Memory B cell (primary cell): ENCODE measurements at places on chromosomes 1 and 21.

DNA sequence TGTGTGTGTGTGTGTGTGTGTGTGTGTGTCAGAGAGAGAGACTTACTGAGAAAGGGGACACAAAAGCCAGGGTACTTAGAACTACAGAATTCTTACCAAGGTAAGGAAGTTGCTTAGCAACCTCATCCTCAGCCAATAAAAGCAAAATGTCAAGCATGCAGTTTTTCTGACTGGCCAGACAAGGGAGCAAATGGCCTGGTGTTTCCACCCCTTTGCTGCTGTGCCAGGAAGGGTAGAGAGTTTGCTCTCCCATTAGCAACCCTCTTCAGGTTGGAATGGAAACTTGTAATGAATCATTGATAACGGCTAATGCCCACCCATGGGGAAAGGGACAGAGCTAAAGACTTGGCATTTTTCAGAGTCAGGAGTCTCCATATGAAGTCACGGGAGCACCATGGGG lies 10.6 kb downstream of the RXRG start:
- no peak overlapping the region for H3K4me3 ChIP-seq
- no peak overlapping the region for H3K27ac ChIP-seq
- H3K27me3 ChIP-seq = peaks cover 2% of the 10 kb centered on the region
- no peaks in the 10 kb centered on the region for H3K36me3 ChIP-seq
- no peak for DNase-seq

GRCh38 chr1:117821774-117822482 lies 107.5 kb downstream of the GDAP2 start:
- H3K4me3 ChIP-seq = no peak overlapping the region
- H3K4me1 ChIP-seq = no peaks in the 10 kb centered on the region
- DNase-seq = no peak

- H3K4me3 ChIP-seq = no peak overlapping the region
- no peaks in the 10 kb centered on the region for H3K27me3 ChIP-seq
- no peaks in the 10 kb centered on the region for H3K36me3 ChIP-seq
- no peak for DNase-seq
- H3K27ac ChIP-seq = no peak overlapping the region
- no peaks in the 10 kb centered on the region for H3K4me1 ChIP-seq
These were observed 220.7 kb upstream of the RRP15 start for GRCh38 chr1:218064426-218064825.

DNA sequence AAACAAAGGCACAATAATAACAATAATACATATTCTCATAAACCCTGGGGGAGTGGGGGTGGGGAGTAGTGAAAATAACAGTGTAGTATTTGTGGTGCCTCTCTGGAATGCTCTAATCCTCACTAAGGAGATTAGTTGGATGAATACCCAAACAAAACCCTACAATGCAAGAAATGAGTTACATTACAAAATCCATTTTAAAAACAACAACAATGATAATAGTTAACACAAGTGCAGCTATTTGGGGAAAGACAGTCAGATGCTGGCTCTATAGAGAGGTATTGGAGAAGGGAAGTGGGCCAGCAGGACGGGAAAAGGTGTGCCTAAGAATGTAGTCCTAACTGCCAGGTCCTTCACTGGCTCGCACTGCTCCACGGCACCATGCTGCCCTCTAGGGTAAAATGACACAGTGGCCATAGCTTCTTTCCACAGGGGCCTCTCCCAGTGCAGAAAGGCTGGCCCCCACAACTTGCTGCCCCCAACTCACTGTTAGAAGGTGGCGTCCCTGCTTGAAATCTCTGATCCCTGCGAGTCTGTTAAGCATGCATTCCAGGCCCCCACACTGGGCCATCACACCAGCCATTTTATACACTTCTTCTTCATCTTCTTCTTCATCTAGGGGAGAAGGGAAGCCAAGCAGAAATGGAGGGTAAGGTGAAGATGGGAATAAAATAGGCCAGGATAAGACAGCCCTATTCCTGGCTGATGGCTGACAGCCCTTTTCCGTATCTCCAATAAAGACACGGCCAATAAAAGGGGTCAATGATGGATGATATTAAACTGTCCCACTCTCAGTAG lies 113.8 kb downstream of the UBR4 start:
- H3K36me3 ChIP-seq = peaks cover 54% of the 10 kb centered on the region
- no peaks in the 10 kb centered on the region for H3K27me3 ChIP-seq
- no peaks in the 10 kb centered on the region for H3K4me1 ChIP-seq
- no peak for DNase-seq
- peak overlapping the region; percentile 12 for H3K27ac ChIP-seq

DNA sequence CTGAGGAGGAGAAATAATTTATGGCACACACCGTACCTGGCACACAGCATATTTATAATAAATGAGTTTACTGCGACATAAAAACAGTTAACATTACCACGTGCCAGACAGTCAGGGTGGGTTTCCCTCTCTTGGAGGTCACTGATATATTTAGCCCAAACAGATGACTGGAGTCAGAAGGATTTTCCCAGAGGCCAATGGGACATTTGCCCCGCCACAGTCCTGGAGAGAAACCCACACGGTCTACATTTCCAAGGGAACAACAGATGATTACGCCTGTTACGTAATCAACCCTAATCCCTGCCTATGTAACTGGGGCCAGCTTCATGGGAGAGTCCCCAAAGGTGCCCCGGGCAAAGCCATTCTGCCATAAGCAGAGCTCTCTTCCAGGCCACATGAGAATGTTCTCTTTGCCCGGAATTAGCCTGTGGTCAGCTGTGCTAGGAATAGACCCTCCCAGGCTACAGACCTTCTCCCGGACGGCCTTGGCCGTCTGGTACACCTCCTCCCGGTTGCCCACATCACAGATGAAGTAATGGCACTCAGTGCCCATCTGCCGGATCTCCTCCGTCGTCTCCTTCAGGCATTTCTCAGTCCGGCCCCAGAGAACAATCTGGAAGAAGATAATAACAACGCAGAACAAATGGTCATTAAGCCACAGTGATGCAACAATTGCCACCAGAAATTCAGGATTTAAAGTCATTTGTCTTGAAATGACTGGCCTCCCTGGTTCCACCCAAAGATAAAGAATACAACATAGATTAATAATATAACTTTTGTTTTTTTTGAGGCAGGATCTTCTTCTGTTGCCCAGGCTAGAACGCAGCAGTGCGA lies 37.7 kb downstream of the DHRS3 start:
- H3K36me3 ChIP-seq = no peaks in the 10 kb centered on the region
- no peak for DNase-seq
- no peaks in the 10 kb centered on the region for H3K4me1 ChIP-seq
- no peaks in the 10 kb centered on the region for H3K27me3 ChIP-seq

GRCh38 chr1:170388489-170388888 lies 143.5 kb upstream of the GORAB start:
- no peaks in the 10 kb centered on the region for H3K4me1 ChIP-seq
- no peak overlapping the region for H3K4me3 ChIP-seq
- H3K36me3 ChIP-seq = no peaks in the 10 kb centered on the region
- no peak overlapping the region for H3K27ac ChIP-seq
- no peak for DNase-seq

GRCh38 chr21:29078869-29079767 lies 5.7 kb upstream of the CCT8 start:
- peaks cover 2% of the 10 kb centered on the region for H3K36me3 ChIP-seq
- DNase-seq = no peak
- peaks cover 22% of the 10 kb centered on the region for H3K4me1 ChIP-seq

- H3K4me3 ChIP-seq = peak overlapping the region; percentile 56
- no peak for DNase-seq
- H3K27me3 ChIP-seq = peaks cover 32% of the 10 kb centered on the region
- H3K36me3 ChIP-seq = no peaks in the 10 kb centered on the region
These were observed 235.2 kb upstream of the RAB4A start for GRCh38 chr1:229035748-229036082.

DNA sequence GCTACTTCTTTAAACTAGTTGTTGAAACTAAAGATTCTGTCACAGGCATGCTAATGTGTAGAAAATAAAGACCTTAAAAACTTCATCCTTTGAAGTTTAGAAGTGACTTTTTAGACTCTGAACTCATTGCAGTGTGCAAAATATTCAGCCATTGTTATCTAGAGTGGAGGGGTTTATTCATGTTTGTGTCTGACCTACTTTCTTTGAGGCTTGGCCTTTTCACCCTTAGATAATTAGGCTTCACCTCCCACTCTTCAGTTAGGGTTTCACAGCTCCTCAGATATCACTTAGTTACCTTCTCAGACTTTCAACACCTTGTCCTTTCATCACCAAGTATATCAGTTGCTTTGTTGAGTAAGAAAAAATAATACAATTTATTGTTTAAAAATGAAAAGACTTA lies 75.9 kb downstream of the IVNS1ABP start:
- H3K27ac ChIP-seq = no peak overlapping the region
- no peaks in the 10 kb centered on the region for H3K27me3 ChIP-seq
- H3K4me1 ChIP-seq = no peaks in the 10 kb centered on the region
- peaks cover 2% of the 10 kb centered on the region for H3K36me3 ChIP-seq
- no peak overlapping the region for H3K4me3 ChIP-seq

GRCh38 chr1:226001963-226002666 lies 3.0 kb upstream of the SDE2 start:
- peak; percentile 65 for DNase-seq
- H3K27ac ChIP-seq = peak overlapping the region; percentile 100
- H3K4me3 ChIP-seq = peak overlapping the region; percentile 22
- H3K36me3 ChIP-seq = no peaks in the 10 kb centered on the region
- H3K27me3 ChIP-seq = no peaks in the 10 kb centered on the region

GRCh38 chr1:27773826-27774445 lies 917 bp downstream of the STX12 start:
- H3K36me3 ChIP-seq = peaks cover 9% of the 10 kb centered on the region
- DNase-seq = no peak
- H3K27me3 ChIP-seq = no peaks in the 10 kb centered on the region
- H3K27ac ChIP-seq = peak overlapping the region; percentile 90
- peaks cover 21% of the 10 kb centered on the region for H3K4me1 ChIP-seq
- peak overlapping the region; percentile 95 for H3K4me3 ChIP-seq

- no peak overlapping the region for H3K4me3 ChIP-seq
- H3K36me3 ChIP-seq = peaks cover 2% of the 10 kb centered on the region
- no peak for DNase-seq
- no peak overlapping the region for H3K27ac ChIP-seq
These were observed 73.7 kb downstream of the URB2 start for GRCh38 chr1:229699613-229700267.

DNA sequence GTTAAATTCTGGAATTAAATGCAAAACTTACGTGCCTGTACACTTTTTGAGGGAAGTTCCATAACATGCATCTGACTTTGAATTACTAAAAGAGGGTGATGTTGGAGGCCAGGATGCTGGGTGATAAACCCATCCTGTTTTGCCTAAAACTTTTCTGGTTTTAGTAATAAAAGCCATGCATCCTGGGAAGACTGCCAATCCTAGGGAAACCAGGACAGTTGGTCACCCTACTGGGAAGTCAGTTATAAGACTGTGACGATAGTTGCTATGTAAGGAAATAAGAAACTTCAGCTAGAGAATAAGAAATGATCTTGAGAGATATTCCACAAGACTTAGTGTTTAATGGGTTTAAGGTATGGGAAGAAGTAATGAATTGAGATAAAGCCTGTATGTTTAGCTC lies 336.6 kb upstream of the LYPLAL1 start:
- no peak for DNase-seq
- no peaks in the 10 kb centered on the region for H3K4me1 ChIP-seq
- H3K27ac ChIP-seq = no peak overlapping the region
- H3K4me3 ChIP-seq = no peak overlapping the region
- no peaks in the 10 kb centered on the region for H3K36me3 ChIP-seq

- H3K4me3 ChIP-seq = no peak overlapping the region
- no peak overlapping the region for H3K27ac ChIP-seq
- H3K36me3 ChIP-seq = no peaks in the 10 kb centered on the region
- no peak for DNase-seq
- H3K27me3 ChIP-seq = no peaks in the 10 kb centered on the region
- peaks cover 9% of the 10 kb centered on the region for H3K4me1 ChIP-seq
These were observed 15.5 kb downstream of the TEX35 start for GRCh38 chr1:178528228-178528952.

- peaks cover 3% of the 10 kb centered on the region for H3K4me1 ChIP-seq
- peaks cover 10% of the 10 kb centered on the region for H3K27me3 ChIP-seq
- DNase-seq = no peak
- no peak overlapping the region for H3K4me3 ChIP-seq
- H3K36me3 ChIP-seq = no peaks in the 10 kb centered on the region
These were observed 5.0 kb upstream of the ADAMTSL4 start for GRCh38 chr1:150544204-150544603.

- H3K4me1 ChIP-seq = no peaks in the 10 kb centered on the region
- H3K27ac ChIP-seq = no peak overlapping the region
- H3K36me3 ChIP-seq = no peaks in the 10 kb centered on the region
- peaks cover 1% of the 10 kb centered on the region for H3K27me3 ChIP-seq
These were observed 87.6 kb upstream of the TRABD2B start for GRCh38 chr1:48084826-48085225.
